ENCODE measurements at places on chromosomes 6 and 20. TPM values are rescaled to one million over a fixed set of nuclear protein-coding genes. Genes with fewer than 3 reads are reported as not detected.

Gene TSPO2
- not detected for total RNA-seq

Gene PRSS35
- total RNA-seq: not detected

Gene SLC22A23
- 1.9 TPM for total RNA-seq

Gene ENPP3
- not detected for total RNA-seq

Gene SLC17A3
- not detected for total RNA-seq

Gene CD109
- total RNA-seq: 22.9 TPM

Gene RIPOR3
- 0.14 TPM for total RNA-seq

Gene HLA-DPB1
- total RNA-seq: 25.4 TPM

Gene ZBTB2
- 17.2 TPM for total RNA-seq

Gene MRPS10
- 84.6 TPM for total RNA-seq

Gene TFAP2A
- total RNA-seq: 5.0 TPM

Gene C6orf58
- total RNA-seq: not detected

Gene PRKN
- not detected for total RNA-seq

Gene NRN1
- total RNA-seq: 37.3 TPM

Gene ORC3
- 28.6 TPM for total RNA-seq

Gene RAD21L1
- not detected for total RNA-seq

Gene ATXN1
- total RNA-seq: 18.9 TPM

Gene DDRGK1
- total RNA-seq: 46.2 TPM

Gene GHRH
- not detected for total RNA-seq

Gene JAG1
- total RNA-seq: 9.9 TPM

Gene HLA-DRB1
- 1.4 TPM for total RNA-seq

Gene IDH3B
- 138 TPM for total RNA-seq

Gene SCRT2
- not detected for total RNA-seq

Gene GABBR1
- total RNA-seq: 3.9 TPM

Gene HLA-DRA
- 0.53 TPM for total RNA-seq

Gene OOEP
- total RNA-seq: not detected

Gene CAGE1
- not detected for total RNA-seq

Gene DEFB124
- total RNA-seq: not detected

Gene ADGRF5
- not detected for total RNA-seq

Gene ESR1
- total RNA-seq: not detected

Gene GNAS-AS1
- total RNA-seq: 1.5 TPM
